ENCODE measurements at places on chromosomes 3 and 15.

DNA sequence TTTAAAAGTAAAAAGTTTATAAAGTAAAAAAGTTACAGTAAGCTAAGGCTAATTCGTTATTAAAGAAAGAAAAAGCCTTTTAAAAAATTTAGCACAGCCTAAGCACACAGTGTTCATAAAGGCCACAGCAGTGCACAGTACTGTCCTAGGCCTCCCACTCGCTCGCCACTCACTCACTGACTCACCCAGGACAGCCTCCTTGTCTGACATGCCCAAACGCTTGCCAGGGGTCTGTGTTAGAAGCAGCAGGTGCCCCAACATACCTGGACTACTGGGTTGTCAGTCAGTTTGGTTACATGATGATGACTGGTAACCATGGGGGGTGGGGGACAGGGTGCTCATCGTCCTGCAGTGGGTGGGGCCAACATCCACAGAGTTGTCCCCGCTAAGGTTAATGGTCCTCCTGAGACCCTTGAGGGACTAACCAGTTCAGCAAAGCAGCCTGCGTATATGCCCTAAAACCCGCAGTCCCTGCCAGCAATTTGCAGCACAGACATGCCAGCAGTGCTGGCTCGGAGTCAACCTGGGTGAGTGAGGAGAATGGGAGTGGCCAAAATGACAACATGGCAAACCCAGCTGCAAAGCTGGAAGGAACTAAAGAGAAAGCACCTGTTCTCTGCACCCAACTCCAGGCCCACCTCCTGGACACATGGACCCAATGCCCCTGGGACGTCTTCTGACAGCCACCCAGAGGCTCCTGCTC is 49.2 kb downstream of the CYFIP1 start:
- DNase-seq: peak; percentile 41

DNA sequence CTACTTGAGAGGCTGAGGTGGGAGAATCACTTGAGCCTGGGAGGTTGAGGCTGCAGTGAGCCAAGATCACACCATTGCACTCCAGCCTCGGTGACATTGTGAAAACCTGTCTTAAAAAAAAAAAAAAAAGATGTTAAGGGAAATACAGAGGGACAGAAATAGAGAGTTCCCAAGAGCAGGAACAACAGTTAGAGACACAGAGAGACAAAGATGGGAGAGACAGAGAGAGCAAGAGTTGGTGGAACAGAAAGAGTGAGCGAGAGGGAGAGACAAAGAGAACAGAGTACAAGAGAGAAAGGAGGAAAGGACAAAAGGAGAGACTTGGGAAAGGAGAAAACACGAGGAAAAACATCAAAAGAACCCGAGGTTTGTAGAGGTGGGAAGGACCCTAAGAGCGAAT is 35.8 kb downstream of the BHLHE40 start:
- DNase-seq: no peak

GRCh38 chr3:43405888-43406642 is 119.7 kb downstream of the SNRK start:
- DNase-seq: peak; percentile 8

- peak; percentile 67 for DNase-seq
Observed at GRCh38 chr3:120554812-120555606, 41.1 kb upstream of the NDUFB4 start.

DNA sequence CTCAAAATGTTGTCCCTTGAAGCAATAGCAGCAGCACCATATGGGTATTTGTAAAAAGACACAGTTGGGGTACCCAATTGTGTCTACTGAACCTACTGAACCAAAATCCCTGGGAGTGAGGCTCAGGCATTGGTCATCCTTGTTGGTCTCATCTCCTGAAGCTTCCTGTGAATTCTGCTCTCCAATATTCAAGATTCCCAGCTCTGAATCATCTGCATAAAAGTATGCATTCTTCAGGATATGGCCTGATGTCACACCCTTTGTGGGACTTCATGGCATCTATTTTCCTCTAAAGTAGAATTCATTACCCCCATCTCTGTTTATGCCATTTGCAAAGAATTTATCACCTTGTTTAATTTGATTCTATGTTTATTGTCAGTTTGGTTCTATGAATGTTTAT is 13.3 kb upstream of the PTX3 start:
- peak; percentile 45 for DNase-seq

DNA sequence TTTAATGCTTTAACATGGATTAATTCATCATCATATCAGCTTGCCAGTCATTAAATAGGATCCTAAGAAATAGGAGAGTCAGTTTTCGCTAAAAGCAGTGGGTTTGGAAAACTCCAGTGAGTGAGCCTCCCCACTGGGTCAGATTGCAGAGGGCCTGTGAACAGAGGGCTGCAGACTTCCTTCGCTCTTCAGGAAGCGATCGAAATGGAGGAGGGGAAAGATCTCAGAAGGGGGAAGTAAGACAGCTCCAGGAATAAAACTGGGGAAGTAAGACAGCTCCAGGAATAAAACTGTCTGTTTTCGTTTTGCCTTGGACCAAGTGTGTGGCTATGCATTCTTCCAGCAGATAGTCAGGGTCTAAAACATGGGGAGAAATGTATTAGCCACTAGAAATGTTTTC is 124.8 kb upstream of the C15orf61 start:
- DNase-seq: no peak

DNA sequence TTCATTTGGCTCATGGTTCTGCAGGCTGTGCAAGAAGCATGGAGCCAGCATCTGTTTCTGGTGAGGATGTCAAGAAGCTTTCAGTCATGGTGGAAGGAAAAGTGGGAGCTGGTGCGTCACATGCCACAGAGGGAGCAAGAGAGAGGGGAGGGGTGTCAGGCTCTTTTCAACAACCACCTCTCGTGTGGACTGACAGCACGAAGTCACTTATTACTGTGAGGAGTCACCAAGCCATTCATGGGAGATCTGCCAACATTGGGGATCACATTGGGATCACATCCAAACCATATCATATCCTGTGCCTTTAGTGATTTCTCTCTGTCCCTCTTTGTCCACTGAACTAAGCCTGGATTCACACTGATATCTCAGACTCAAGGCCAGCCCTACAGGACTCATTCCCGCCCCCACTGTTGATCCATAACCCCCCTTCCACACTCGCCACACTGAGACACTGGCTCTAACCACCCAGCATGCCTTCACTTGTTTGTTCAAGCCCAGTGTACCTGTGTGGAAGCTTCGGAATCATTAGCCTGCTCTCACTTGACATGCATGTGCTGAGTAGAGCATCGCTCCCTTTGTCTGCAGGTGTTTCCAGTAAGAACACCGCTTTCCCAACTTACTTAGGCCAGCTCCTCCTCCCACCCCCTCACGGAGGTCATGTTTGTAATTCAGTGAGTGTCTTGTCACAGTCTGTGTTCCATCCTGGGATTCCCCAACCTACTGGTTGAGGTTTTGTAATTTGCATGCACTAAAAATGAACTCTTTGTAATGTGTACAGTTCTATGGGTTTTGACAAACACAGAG is 132.2 kb downstream of the KLF13 start:
- no peak for DNase-seq

DNA sequence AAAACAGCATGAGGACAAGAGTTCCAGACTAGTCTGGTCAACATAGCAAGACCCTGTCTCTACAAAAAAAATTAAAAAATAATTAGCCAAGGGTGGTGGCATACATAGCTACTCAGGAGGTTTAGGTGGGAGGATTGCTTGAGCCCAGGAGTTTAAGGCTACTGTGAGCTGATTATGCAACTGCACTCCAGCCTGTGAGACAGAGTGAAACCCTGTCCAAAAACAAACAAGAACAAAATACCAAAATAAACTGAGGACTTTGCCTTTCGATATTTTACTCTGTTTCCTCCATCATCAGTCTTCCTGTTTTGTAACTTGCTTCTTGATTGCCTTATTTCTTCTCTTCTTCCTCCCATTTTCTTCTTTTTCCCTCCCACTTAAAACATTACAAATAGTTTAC is 504.4 kb downstream of the ROBO1 start:
- no peak for DNase-seq

GRCh38 chr15:74829486-74829885 is 3.1 kb downstream of the CPLX3 start:
- peak; percentile 58 for DNase-seq

DNA sequence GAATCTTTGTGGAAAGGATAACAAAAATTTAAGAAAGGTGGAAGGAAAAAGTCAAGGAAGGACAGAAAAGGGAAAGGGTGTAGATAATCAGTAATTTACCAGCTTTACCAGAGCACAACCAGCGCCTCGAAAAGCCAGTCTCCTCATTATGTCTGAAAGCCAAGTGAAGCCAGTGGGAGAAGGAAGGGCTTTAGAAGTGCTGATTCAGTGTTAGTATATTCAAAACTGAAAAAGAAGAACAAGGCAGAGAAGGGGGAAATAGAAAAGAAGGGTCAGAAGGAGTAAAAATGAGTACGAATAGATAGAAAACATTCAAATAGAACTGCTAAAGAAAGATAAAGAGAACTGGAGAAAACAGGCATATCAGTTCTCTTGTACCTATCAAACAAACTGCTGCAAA is 4.1 kb downstream of the PBRM1 start:
- DNase-seq: no peak

GRCh38 chr15:31349233-31350141 is 22.9 kb downstream of the KLF13 start:
- DNase-seq: no peak

DNA sequence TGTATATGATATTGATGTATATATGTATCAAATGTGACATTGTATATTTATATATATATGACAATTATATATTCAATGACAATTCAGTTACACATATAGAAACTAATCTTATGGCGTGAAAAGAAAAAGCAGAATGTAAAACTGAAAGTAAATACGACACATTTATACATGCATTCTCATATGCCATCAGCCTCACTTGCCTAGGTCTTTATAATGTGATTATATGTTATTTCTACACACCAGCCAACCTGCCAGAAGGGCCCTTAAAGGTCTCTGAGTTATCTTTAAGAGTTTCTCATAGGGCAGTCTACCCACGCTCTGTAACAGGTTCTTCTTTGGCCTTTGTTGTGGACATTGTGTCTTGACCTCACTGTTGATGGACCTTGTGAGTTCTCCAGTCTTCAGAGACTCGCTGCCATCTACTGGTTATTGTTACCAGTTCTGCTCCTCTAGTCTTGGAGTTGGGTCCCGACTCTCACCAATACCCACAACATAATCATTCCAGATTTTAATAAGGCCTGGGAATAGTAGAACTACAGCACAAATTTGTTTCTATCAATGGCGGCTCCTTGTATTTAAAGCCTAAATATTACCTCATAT is 371.5 kb upstream of the GOLIM4 start:
- DNase-seq: peak; percentile 10

DNA sequence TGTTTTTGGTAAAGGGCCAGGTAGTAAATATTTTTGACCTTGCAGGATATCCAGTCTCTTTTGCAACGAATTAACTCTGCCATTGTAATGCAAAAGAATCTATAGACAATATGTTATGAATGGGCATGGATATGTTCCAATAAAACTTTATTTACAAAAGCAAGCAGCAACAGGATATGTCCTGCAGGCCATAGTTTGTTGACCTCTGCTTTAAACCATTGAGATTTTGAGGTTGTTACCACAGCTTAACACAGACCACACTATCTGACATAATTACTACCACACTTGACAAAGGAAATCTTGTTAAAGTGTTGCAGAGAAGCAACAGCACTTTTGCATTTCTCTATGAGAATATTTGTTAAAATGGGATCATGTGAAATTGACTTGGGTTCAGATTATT is 349.3 kb downstream of the ERC2 start:
- DNase-seq: peak; percentile 44

DNA sequence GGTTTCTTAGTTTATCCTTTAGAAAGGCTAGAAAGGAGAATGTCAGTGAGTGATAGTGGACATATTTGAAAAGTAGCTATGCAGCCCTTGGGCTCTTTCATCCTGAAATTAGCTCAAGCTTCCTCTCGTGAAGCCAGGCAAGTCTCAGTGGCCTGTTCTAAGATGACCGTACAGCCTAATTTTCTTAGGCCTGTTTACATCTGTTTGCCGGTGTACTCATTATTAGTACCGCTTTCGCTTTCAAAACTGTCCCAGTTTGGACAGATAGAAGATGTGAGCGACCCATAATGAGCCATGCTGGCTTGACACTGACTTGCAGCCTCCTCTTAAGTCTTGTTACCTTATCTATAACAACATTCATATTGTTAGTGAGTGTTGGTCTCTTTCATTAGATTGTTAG is 5.7 kb upstream of the ARL14 start:
- no peak for DNase-seq

DNA sequence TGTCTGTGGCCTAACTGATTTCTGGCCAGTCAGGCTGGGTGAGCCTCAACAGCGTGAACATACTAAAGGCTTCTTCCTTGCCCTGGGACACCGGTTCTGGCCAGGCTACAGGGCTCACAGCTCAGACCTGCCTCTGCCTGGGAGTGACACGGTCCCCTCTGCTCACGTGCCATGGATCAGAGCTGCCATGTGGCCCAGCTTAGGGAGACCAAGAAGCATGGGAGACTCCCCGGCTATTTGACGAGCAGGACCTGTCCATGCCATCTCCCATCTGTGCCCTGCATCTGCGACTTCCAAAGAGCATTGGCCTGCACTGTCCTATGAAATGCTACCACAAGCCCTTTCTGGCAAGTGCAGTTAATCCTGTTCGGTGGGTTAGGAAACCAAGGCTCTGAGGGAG is 57.4 kb downstream of the APBA2 start:
- no peak for DNase-seq

GRCh38 chr3:38271553-38271952 is 5.9 kb downstream of the SLC22A13 start:
- DNase-seq: no peak

- no peak for DNase-seq
Observed at GRCh38 chr3:18300916-18301315, 124.2 kb downstream of the SATB1 start.

DNA sequence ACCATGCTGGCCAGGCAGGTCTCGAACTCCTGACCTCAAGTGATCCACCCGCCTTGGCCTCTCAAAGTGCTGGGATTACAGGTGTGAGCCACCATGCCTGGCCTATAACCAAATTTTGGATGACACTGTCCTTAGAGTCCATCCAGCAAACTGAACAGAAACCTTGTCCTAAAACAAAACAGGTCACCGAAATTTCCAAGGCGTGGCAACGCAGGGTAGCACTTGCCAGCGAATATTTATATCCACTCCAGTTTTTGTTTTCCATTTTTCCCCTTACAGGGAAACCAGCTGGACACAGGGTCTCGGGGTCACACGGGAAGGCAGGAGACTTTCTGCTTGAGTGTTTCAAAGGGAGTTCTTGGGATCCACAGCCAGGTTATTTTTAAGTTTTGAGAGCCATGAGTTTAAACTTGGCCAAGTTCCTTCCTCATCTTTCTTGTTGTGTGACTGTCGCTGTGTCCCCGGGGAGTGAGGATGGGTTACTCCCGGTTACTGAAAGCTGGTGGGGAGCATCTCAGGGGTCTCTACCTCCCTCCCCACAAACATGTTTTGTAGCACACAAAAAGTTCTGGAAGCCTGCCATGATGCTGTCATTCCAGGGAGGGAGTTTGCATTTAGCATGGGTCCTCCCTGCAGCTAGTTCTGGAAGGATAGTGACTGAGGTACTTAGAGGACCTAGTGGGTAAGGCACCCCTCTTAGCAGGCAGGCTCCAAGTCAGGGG is 12.6 kb downstream of the LIMD1 start:
- DNase-seq: peak; percentile 60

- no peak for DNase-seq
Observed at GRCh38 chr3:14793126-14793857, 25.5 kb upstream of the FGD5 start.

All from foreskin fibroblast (primary cell).